NK-92 treated with Interleukin-12 subunit alpha and Interleukin-12 subunit beta, amount 100 ng/mL, for 24 hours (cell line): ENCODE measurements at places on chromosomes 3 and 15.

DNA sequence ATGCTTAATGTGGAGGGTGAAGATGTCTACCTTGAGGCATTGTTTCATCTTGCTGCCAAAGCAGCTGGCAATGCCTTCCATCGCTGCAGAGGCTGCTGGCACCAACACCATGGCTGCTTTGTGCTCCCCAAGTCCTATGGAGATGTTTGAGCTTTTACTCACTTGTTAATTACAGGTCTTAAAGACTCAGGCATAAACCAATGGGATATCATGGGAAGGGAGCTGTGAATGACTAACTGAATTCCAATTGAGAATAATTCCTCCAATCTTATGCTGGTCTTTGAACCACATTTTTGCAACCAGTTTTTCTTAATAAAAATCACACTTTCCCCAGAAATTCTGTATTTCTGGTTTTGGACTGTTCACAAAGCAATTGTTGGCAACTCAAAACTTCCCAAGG is 762.0 kb downstream of the GBE1 start:
- no peak for DNase-seq

DNA sequence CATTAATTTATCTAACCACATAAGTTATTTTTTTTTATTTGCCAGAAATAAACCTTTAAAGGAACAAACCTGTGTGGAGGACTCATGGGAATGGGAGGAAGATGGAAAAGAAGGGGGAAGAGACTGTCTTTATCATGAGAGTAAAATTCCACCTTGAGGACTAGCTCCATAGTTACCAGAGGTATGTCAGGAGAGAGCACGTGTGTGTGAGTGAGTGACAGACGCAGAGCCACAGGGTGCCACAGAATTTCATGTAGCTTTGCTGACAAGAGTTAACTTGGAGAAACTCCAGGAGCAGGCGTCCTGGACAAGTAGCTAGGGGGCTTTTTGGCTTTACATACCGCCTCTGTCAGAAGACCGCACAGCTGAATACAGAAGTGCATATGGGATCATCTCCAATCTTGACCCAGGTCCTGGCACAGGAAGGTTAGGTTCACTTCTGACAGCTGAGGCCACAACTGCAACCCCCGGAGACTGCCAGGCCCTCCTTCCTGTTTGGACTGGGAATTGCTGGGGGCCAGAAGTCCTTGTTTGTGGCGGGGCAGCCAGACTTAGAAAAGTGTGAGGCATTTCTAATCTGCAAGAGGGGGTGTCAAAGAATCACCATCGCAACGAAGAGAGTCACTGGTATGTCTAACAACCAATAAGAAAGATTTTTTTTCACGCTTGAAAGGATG is 197.8 kb upstream of the TPM1 start:
- DNase-seq: no peak

- DNase-seq: no peak
Observed at GRCh38 chr3:37250435-37250834, 76.1 kb upstream of the LRRFIP2 start.

GRCh38 chr15:55587321-55588069 is 650 bp downstream of the PYGO1 start:
- DNase-seq: no peak

- no peak for DNase-seq
Observed at GRCh38 chr3:11379238-11379823, 107.1 kb downstream of the ATG7 start.

GRCh38 chr3:23594894-23595670 is 210.7 kb upstream of the UBE2E1 start:
- DNase-seq: no peak
